ENCODE measurements at places on chromosomes 6 and 20. TPM values are rescaled to one million over a fixed set of nuclear protein-coding genes. Genes with fewer than 3 reads are reported as not detected.

DNA sequence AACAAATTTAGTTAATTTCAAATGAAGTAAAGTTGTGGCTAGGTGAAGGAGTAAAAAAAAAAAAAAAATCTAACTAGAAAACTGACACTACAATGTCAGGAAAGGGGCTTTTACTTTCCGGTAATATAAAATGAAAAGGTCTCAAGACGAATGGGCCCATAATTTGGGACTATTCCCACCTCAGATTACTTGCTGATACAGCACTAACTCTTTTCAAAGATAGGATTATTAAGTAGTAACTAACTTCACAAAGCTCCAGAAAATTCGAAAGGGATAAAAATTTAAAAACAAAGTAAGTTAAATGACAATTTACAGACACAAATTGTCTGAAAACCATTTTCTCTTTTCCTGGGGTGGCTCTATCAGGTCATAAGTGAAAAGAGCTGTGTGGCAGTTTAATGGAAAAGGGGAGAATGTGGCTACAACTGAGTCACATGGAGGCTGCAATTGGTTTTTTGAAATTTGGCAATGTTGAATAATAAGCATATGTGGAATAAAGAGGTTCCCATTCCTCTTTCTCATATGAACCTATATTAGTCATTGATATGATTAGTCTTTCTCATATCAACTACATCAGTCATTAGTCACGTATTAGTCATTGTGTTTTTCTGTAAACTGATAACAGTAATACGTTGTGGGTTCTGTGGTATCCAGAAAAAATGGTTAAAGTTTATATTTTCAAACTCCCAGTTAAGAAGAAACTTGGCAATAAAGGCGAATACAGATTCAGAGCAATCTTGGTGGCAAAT, 78.0 kb downstream of the RWDD2A start:
- DNase-seq, result no peak

GRCh38 chr20:49276961-49277785, 684 bp downstream of the ZNFX1 start:
- DNase-seq, result no peak

DNA sequence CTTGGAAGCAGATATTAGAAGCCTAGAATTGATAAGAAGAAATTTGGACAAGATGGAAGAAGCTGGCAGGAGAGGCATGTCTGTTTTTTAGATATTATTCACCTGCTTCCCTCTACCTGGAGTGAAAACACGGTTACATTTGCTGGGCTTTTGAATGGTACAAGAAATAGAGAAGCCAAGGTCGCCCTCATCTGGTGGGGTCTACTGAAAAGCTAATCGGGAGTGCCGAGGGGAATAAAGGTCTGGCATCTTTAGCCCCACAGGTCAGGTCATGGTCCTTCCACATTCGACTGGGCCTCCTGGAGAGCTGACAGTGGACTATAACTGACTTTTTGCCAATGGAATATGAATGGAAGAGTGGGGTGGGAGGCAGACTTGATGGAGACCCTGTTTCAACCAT, 4.6 kb upstream of the C2 start:
- DNase-seq, result no peak

GRCh38 chr6:78570044-78570443, 297.3 kb upstream of the IRAK1BP1 start:
- DNase-seq, result no peak

The TBXT gene
- polyA plus RNA-seq, result not detected
